ENCODE measurements at places on chromosomes 7 and 10.

- no peak for DNase-seq
Observed at GRCh38 chr10:87511526-87511925, 6.8 kb downstream of the MINPP1 start.

DNA sequence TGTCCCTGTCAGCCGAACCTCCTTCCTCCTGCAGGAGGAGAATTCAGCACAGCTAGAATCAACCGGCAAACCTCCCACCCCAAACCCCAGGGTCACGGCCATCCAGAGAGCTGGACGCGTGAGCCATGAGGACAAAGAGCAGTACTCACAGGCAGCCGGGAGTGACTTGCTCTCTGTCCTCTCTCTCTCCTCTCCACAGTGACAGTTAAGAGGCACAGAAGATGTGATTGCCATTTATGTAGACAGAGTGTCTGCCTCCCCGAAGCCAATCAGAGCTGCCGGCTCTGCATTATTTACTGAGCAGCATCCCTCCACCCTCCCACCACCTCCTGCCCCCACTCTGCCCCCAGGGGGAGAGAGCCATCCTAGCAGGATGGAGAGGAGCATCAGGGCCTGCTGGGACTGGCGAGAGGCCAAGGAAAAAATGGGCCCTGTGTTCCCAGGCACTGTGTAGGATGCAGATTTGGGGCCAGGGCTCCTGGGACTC lies 4.3 kb downstream of the DDC start:
- DNase-seq = no peak

DNA sequence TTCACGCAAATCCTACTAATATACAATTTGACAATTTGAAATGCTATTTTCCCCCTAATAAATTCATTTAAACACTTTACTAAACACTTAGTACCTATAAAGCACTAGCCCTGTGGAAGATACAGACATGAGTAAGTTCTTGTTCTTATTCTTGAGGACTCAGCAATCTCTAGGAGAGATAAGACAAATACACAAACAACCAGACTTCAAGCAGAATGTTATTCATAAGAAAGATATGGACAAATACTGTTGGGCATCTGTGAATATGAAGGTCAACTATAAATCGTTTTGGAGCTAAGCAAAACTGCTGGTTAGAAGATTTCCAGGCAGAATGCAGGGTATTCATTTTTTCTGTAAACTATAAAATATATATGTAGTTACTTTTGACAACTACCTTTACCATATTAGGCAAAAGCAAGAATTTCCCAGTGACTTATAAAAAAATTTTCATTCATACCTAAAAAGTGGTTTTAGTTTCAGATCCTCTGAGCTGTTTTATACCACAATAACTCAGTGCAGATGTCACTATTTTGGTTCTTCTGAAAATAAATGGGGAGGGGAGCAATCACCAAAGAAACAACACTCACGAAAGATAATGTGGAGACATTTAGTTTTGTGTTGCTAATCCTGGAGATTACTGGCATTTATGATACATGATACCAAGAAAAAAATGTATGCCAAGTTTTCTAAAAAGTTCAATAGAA lies 3.8 kb downstream of the VPS41 start:
- no peak for DNase-seq

DNA sequence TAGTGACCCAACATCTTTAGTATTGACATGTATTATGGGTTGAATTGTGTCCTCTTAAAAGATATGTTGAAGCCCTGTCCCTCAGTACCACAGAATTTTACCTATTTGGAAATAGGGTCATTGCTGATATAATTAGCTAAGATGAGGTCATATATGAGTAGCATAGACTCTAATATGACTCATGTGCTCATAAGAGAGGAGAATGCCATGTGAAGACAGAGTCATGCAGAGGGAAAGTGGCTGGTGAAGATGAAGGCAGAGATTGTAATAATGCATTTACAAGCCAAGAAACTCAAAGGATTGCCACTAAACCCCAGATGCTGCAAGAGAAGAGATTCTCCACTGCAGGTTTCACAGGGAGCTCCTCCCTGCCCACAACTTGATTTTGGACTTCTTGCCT lies 496.4 kb downstream of the KIF20B start:
- no peak for DNase-seq

- DNase-seq = no peak
Observed at GRCh38 chr7:116449441-116449840, 50.1 kb upstream of the CAV2 start.

- no peak for DNase-seq
Observed at GRCh38 chr7:2359610-2360009, 5.0 kb downstream of the EIF3B start.

- no peak for DNase-seq
Observed at GRCh38 chr10:76463111-76463510, 1031.7 kb downstream of the LRMDA start.

DNA sequence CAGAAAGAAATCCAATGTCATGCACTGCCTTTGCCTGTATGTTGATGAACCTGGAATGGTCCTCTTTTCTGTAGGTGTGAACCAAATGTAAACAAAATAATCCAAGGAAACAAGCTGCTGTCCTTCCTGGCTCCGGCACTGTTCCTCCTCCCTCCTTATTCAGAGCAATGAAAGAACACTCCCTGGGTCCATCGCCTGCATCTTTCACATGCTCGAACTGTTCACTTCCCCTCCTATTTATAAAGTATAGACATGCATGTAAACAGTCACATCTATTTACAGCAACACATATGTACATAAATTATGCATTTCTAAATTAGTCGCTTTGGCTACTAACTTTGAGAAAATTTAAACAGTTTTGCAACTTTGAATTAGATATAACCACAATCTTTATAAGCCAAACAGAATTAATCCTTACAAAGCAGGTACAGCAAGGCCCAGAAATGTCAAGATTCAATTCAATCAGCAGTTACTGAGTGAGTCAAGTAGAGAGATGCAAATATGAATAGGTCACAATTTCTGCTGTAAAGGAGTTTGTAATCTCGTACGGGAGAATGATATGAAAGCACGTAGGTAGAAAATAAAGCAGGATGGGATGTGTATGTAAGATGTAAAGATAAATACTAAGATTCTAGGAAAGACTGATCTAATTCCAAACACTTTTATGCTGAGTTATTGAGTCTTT lies 162.6 kb downstream of the PIP4K2A start:
- DNase-seq = no peak

GRCh38 chr10:12726971-12727831 lies 274.3 kb downstream of the CCDC3 start:
- DNase-seq = no peak

DNA sequence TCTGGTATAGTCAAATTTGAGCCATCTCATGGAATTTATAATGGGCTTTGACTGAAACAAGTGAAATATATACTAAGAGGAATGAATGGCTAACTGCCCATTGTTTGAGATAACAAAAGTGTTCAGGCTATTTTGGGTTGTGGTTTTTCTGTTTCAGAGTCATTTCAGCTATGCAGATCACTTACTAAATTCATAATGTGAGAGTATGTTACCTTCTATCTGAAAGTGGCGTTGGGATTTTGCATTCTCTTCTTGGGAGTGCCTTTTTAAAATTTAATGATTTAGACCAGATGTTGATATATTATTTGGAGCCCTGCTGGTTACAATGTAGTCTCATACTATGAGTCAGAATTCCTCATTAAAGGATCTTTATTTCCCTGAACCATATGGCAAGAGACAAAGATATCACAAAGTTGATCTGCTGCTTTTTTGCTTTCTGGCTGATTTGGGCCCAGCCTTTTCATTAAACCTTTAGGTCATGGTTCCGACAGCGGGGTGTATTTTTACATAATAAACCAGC lies 10.4 kb downstream of the VCL start:
- no peak for DNase-seq

DNA sequence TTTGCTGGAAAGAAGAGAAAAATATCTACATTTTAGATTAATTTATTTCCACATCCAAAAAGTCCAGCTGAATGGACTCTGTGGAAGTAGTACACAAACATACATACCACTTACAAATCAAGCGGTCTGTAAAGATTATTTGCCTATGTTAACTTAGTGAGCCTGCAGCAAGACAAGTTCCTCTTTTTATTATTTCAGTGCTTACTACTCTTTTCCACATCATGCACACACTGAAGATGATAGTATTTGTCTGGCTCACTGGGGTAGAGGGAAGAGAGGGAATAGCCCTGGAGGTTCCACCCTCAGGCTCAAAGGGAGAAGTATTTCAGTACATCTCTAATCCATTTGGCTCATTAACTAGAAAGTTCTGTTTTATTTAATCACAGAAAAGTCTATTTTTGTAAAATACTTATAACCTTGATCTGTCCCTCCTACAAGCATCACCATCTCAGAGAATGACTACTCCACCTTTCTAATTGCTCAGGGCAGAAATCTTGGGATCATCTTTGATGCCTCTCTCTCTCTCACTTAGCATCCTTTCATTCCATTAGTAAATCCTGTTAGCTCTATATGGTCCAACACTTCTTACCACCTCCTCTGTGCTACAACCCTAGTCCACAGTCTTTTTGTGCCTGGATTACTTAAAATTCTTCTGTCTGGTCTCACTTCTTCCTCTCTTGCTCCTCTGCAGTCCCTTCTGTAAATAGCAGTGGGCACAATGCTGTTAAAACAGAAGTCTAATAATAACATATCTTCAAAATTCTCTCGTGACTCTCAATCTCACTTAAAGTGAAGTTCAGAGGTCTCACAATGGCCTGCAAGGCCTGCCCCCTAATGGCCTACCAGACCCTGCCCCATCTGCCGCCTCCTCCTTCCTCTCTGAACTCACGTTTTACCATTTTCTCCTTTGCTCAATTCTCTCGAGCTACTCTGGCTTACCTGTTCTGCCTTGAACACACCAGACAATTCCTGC lies 64.3 kb upstream of the CCDC6 start:
- no peak for DNase-seq

GRCh38 chr10:102112210-102112817 lies 7.9 kb downstream of the LDB1 start:
- DNase-seq = no peak

GRCh38 chr10:74058658-74059057 lies 60.7 kb downstream of the VCL start:
- no peak for DNase-seq

GRCh38 chr7:117424090-117424829 lies 3.0 kb downstream of the ASZ1 start:
- DNase-seq = no peak

DNA sequence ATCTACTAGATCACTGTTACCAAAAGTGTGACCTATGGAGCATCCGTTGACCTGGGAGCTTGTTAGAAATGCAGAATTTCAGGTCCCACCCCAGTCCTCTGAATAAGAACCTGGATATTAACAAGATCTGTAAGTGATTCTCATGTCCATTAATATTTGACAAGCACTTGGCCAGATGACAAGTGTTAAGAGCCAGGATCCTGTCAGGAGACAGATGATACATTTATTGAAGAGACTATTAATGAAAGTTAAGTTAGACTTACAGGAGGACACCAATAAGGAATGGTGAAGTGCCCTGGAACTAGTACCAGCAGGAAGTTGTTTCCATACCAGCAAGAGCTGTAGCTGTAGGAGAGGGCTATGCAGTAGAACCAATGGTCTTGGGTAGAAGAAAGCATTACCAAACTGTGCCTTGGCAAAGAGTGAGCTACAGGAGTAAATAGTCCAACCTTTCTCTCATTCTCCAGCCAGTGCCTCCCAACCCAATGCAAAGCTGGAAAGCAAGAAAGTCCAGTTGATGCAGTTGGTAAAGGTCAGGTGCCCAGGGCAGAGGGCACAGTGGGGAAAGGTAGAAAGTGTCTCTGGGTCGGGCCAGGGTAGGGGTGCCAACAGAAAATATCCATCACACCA lies 35.3 kb upstream of the ADD3 start:
- no peak for DNase-seq

DNA sequence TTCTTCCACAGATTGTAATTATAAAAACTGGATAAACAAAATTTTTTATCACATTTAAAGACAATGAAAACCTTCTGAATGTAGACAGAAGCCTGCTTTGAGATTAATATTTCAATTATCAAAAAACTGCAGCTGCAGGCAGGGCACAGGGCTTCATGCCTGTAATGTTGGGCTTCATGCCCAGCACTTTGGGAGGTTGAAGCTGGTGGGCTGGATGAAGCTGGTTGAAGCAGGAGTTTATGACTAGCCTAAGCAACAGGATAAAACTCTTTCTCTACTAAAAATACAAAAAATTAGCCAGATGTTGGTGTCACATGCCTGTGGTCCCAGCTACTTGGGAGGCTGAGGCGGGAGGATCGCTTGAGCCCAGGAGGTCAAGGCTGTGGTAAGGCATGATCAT lies 41.2 kb downstream of the PDZD8 start:
- no peak for DNase-seq

GRCh38 chr10:25492040-25492439 lies 317.2 kb downstream of the GPR158 start:
- no peak for DNase-seq

DNA sequence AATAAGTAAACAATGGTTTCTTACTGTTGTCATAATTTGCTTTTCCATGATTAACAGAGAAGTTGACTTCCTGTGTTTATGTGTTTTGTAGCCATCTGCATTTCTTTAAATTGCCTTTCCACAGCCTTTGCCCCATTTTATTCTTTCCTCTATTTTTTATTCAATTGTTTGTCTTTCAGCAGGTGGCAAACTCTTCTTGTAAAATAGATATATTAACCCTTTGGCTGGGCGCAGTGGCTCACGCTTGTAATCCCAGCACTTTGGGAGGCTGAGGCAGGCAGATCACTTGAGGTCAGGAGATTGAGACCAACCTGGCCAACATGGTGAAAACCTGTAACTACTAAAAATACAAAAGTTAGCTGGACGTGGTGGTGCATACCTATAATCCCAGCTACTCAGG lies 50.6 kb upstream of the CAPZA2 start:
- DNase-seq = no peak

DNA sequence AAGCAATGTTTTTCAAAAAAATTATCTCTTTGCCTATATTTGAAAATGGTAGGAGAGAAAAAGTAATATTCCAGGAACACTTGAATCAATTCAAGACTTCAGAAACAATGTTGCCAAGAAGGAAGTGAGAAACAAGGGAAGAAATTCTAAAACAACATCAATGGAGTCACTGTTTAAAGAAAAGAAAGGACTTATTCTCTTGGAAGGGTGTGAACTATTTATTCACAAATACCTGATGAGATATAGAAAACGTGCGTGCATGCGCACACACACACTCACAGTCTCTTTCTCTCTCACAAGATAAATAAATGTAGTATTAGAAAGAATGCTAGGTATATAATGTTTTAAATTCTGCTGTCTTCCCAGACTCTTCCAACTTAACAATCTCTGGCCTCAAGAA lies 117.2 kb upstream of the FAM133B start:
- DNase-seq = no peak

- DNase-seq = peak; percentile 76
Observed at GRCh38 chr10:12448729-12449391, 99.5 kb downstream of the CAMK1D start.
